Panc1 (cell line): ENCODE measurements at places on chromosomes 11 and 22.

- DNase-seq: no peak
These were observed 9.5 kb downstream of the IRF7 start for GRCh38 chr11:606245-606644.

GRCh38 chr11:78325274-78325781 is 92.3 kb downstream of the GAB2 start:
- DNase-seq: no peak

- no peak for DNase-seq
These were observed 29.1 kb upstream of the ANO1 start for GRCh38 chr11:70049045-70049444.

DNA sequence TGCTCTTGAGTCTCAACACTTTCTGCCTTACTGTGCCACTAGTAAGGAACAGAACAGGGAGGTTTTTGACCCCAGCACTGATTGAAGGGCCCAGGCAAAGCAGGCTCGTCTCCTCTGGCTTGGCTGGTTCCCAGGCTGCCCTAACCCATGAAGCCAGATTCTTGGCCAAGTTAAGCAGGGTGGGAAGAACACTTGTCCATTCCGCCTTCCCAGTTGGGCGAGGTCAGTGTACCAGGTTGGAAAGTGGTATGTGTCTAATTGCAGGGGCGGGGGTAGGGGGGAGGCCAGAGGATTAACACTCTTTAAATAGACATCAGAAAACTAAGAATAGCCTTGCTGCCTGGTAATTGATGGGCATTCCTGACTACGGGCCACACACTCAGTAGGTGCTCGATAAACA is 14.4 kb downstream of the TIMP3 start:
- DNase-seq: no peak

GRCh38 chr22:38510416-38510970 is 4.4 kb upstream of the DDX17 start:
- DNase-seq: no peak

GRCh38 chr11:70628176-70628854 is 230.0 kb downstream of the CTTN start:
- no peak for DNase-seq

DNA sequence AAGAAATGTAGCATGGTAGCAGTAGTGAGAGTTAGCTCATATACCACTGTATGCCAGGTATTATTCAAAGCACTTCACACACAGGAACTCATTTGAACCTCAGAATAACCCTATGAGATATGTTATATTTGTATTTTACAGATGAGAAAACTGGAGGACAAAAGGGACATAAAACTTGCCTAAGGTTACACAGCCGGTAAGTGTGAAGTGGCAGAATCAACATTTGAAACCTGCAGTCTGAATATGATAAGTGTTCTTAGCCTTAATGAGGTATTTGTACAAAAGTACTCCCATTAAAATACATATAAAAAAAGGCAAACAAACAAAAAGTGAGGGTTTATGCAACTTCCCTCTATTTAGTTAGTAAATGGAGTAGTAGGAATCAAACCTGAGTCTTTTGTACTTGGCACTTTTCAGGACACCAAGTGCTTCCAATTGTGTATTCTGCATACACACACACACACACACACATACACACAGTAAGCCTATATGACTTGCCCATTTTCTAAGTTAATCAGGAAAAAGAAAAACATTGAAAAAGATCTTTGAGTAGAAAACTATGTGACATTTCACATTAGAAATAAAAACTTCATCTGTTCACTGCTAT is 223.9 kb upstream of the FOLH1 start:
- DNase-seq: no peak
